ENCODE measurements at places on chromosomes 1 and 21.

DNA sequence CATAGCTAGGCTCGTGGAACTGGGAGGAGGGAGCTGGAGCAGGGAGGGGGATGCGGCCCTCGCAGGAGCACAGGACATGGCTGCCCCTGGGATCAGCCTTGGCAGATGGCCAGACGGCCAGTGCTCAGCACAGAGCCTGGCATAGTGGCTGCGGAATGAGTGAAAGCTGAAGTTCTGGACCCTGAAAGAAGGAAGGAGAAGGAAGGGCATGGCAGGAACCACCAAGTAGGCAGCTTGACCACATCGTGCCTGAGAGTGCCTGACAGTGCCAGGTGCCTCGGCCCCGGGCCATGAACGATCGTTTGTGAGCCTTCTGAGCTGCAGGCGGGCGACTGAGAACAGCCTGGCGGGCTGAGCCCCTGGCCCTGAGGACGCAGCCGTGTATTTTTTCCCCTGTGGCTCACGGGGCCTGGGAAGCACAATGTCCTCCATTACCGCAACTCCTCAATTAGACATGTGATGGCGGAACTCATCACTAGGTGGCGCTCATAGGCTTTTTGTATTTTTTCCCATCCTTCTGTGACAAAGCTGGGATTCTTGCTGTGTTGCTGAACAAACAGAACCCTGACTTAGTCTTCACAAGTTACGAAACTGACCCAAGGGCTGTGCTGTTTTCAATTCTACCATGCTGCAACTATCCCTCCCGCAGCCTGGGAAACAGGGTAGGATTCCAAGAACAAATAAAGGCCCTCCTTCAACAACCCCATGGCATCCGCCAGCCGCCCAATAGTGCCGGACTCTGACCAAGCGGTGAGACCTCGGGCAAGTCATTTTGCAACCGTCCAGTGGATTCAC, 29.9 kb upstream of the TMEM61 start:
- DNase-seq = peak; percentile 64

GRCh38 chr1:153779781-153780541, 4.8 kb downstream of the SLC27A3 start:
- no peak for DNase-seq

GRCh38 chr1:34538481-34538880, 216.4 kb upstream of the GJB5 start:
- DNase-seq = no peak

DNA sequence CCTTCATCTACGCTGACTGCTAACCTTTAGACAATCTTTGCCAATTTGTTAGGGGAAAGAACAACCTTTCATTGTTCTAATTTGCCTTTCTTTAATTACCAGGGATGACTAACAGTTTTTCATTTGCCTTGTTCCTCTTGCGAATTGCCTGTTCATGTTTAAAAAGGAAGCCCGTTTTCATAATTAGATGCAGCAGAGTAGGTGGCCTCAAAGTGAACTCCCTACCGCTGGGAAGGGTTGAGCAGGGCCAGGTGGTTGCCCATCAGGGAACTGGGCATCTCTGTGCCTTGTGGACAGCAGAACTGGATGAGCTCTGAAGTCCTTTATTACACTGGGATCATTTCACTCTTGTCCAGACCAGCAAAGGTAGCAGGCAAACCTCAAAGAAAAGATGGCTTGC, 59.0 kb downstream of the HIVEP3 start:
- no peak for DNase-seq

GRCh38 chr1:248752161-248753028, 3.2 kb downstream of the LYPD8 start:
- peak; percentile 28 for DNase-seq

DNA sequence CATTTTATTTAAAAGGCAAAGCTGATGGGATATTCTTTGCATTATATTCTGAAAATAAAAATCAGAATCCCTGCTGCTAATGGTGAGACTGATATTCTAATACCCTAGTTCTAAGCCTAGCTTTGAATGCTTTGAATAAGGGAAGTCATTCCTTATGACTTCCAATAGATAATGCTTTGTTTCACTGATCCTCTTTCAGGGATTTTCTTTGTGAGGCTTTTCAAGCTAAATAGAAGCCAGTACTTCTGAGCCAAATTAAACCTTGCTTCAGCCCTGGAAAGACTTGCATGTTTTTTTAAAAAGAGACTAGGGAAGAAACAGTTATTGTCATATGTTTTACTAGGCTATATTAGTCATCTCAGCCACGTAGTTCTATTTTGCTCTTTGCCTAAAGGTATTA, 68.5 kb upstream of the CACYBP start:
- DNase-seq = no peak

Measured in HTR-8/SVneo (cell line).